ENCODE measurements at places on chromosomes 13 and 19.

DNA sequence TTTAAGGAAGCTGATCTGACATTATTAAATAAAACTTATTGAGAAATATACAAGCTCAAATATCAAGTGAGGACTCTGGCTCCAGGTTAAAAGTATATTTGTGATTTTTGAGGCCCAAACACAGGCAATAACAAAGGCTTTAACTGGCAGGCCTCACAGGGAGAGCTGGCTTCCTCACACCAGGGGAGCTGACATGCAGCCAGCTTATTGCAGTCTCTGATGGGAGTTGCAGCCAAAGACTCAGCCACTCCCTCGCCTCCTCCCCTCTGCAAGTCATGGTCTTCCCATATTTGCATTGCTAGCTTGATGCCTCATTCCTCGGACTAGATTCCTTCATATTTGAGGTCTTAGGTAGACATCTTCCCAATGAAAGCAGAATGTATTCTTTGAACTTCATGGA is 647.1 kb upstream of the SLITRK6 start:
- no peak for DNase-seq

GRCh38 chr19:9705836-9706235 is 30.9 kb upstream of the ZNF562 start:
- no peak for DNase-seq

DNA sequence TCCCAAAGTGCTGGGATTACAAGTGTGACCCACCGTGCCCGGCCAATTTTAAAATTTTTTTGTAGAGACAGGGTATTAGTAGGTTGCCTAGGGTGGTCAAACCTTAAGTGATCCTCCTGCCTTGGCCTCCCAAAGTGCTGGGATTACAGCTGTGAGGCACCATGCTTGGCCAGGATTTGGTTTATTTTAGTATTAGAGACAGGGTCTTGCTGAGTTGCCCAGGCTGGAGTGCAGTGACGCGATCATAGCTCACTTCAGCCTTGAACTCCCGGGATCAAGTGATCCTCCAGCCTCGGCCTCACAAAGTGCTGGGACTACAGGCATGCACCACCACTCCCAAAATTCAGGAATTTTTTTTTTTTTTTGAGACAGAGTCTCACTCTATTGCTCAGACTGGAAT is 5.4 kb upstream of the ZNF414 start:
- no peak for DNase-seq

GRCh38 chr13:94053986-94054593 is 425.4 kb downstream of the DCT start:
- no peak for DNase-seq

DNA sequence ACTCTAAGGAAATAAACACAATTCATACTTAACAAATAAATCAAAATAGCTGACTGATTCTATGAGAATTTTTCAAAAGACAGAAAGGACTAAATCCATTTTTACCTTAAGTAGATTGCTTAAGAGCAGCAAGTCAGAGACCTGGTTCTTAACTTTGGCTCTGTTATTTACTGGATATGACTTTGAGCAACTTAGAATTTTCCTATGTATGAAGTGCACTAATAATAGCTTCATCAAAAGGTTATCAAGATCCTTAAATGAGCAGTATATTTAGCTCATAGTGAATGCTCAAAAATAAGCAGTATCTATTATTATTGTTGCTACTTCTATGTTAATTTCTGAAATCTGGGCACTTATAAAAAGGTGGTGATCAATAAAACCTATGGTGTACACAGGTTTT is 95.3 kb downstream of the POSTN start:
- no peak for DNase-seq

- DNase-seq, result no peak
Observed at GRCh38 chr13:44903574-44903985, 85.7 kb downstream of the NUFIP1 start.

GRCh38 chr13:98986226-98986846 is 8.5 kb upstream of the DOCK9 start:
- DNase-seq, result no peak

GRCh38 chr13:61777899-61778298 is 362.2 kb upstream of the PCDH20 start:
- DNase-seq, result no peak

GRCh38 chr13:42380420-42381164 is 108.6 kb downstream of the AKAP11 start:
- no peak for DNase-seq

- no peak for DNase-seq
Observed at GRCh38 chr13:110108348-110109139, 198.4 kb downstream of the COL4A1 start.

GRCh38 chr13:30329009-30329585 is 21.7 kb upstream of the KATNAL1 start:
- DNase-seq, result no peak

- DNase-seq, result no peak
Observed at GRCh38 chr13:110506859-110507566, 54.5 kb downstream of the RAB20 start.

- no peak for DNase-seq
Observed at GRCh38 chr13:78437781-78438180, 165.6 kb downstream of the POU4F1 start.

DNA sequence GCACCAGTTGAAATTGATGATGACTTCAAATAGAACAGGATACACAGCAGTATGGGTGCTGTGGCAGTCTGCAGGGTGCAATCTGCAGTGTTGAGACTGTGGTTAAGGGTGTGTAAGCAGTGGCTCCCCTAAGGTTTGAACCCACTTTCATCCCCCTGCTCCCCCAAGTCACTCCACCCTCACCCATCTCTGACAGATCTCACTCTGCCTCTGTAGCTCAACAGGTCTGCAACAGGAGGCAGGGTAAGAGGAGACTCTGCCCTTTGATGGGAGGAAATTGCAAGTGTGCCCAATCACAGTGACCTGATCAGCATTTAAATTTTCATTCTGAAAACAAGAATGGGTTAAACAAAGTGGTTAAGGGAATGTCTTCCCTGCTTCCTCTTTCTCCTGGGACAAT is 92.4 kb downstream of the DCT start:
- DNase-seq, result no peak

DNA sequence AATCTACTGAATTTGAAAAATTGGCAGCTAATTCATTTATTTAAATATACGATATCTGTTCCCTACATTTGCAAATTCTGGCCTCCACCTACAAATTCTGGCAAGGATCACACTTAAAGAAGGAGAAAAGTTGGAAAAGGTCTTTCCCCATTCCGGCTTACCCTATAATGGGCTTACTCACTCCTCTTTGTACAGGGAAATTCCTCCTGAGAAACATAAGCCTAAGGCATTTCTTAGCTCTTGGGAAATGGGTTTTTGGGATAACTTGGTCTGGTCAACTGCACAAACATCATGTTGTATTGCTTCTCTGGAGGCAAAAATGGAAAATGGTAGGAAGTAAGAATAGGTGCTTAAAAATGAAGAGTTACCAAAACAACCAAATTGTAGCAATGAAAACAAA is 25.5 kb downstream of the KCTD12 start:
- no peak for DNase-seq

DNA sequence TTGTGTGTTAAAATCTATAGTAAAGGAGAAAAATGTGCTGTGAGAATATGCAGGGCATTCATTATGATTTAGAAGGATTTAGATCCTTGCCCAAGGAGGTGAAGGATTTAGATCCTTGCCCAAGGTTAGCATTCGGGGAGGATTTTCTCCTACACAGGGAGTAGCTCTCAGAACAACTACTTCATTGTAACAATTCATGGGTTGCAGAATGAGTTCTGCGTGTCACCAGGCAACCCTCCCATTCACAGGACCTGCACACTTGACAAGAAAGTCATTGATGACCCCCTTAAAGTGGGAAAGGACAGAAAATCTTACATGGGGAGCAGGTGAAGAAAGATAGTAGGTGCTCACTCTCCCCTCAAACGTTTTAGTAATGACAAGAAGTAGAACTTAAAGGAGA is 167.1 kb upstream of the MAB21L1 start:
- no peak for DNase-seq

- DNase-seq, result no peak
Observed at GRCh38 chr13:35914662-35915061, 216.5 kb downstream of the DCLK1 start.

GRCh38 chr19:3061182-3062161 is 823 bp downstream of the TLE5 start:
- DNase-seq, result peak; percentile 53

DNA sequence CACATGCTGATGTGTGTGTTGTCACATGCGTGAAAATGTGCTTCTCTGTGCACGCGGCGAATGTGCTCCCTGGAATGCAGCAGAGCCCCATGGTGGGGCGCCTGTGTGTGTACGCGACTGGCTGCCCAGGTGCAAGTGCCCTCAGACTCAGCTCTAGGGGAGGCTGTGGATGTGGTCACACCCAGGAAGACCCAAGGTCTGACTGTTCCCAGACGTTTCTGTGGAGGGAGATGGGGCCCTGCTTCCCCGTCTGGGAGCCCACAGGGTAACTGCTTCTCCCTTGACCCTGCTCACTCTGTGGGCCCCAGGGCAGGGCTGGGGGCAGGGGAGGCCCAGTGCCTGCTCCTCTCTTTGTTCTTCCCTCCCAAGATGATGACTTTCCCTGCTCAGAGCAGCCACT is 7.9 kb upstream of the UQCR11 start:
- no peak for DNase-seq

DNA sequence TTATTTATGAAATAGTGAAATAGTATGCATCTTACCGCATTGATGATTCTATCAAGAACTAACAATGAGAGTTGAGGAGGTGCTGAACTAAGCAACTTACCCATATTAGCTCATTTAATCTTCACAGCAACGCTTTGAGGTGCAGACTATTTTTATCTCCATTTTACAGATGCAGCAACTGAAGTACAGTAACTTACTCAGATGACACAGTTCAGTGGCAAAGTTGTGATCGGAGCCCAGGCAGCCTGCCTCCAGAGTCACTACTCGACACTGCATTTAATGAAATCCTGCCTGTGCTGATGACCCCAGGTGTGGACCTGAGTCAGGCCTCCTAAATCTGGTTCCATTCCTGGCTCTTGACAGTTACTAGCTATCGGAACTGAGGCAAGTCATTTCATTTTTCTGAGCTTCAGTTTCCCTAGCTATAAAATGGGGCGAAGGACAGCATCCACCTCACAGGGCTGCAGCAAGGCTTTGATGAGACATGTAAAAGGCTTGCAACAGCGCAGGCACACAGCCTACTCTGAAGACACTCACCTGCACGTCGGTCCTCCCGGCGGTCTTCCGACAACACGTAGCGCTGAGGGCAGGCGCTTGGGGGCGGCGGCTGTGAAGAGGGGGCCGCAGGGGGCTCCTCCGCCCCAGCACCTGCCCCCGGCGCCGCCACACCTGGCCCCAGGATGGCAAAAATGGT is 1.5 kb downstream of the MYPOP start:
- DNase-seq, result peak; percentile 38

- DNase-seq, result no peak
Observed at GRCh38 chr13:43687038-43687437, 99.7 kb downstream of the ENOX1 start.

- DNase-seq, result no peak
Observed at GRCh38 chr19:42129399-42130253, 2.6 kb downstream of the POU2F2 start.

DNA sequence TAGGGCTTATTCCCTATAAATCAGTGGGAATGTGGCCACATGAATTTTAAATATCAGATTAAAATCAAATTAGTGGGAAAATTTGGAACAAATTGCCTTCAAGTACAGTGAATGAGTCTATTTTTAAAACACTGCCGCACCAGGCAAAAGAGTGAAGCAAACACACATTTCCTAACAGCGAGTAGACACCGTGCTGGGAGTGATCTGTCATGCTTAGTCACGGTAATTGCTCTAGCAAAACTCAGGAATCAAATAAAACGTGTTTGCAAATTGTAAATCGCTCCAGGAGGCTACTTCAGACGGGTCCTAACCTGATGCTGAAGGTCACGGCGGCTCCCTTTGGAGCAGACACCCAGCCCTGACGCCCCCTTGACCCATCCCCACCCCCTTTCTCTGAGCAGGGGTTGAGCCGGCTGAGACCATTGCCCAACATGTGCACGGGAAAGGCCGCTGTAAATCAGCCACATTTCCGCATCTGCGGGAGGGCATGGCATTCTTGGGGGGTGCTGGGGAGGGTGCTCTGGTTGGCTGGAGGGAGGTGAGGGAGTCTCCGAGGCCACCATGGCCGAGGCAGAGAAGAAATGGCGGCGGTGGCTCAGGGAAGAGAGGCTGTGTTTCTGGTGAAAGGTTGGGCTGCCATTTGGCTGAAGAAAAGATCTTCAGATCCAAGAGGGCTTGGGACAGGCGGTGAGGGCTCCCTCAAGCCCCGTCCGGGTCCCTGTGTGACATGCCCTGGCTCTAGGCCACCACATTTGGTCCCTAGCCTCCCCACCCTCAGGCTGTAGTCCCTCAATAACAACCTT is 8.9 kb downstream of the CEBPA start:
- DNase-seq, result no peak

- no peak for DNase-seq
Observed at GRCh38 chr13:44309794-44310757, 63.5 kb upstream of the SERP2 start.

GRCh38 chr19:46033401-46033800 is 7.4 kb downstream of the IGFL4 start:
- DNase-seq, result no peak

DNA sequence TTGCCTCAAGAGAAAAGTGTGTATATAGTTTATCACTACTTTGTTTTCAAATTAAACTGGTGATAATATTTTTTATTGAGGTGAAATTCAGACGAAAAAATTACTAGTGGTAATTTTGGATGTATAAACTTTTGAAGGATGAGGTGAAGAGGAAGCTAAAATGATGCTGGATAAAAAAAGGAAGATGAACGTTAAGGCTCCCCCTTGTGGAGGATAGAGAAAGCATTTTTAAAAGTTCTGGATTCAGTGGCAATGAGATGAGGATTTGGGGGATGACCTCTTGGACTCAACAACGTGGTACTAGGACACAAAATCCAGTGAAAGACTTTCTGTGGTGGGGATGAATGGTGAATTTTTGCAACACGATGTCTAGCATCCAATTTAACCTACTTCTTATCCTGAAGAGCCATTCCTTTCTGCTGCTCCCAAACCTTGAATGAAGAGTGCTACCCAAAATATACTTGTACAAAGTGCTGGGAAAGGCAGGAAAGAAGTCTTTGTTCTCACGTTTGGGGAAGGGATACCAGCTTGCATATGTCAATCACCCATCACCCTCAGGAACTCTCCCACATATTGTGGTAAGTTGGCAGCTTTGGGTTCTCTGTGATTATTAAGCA is 7.3 kb upstream of the SIGLEC5 start:
- peak; percentile 62 for DNase-seq

GRCh38 chr13:27053210-27053884 is 118.3 kb downstream of the USP12 start:
- no peak for DNase-seq

Data from hematopoietic multipotent progenitor cell treated with erythropoietin and hydrocortisone succinate and interleukin-3 and kit ligand, for 15 days (in vitro differentiated cells).